ENCODE measurements at places on chromosomes 11 and 22. TPM values are rescaled to one million over a fixed set of nuclear protein-coding genes. Genes with fewer than 3 reads are reported as not detected.

Gene MMP27
- total RNA-seq: not detected

Gene NLRP14
- total RNA-seq: 0.92 TPM

Gene HORMAD2
- not detected for total RNA-seq

Gene MGAT3
- total RNA-seq: 0.40 TPM

Gene TAF1D
- total RNA-seq: 98.0 TPM

Gene MYO7A
- 0.26 TPM for total RNA-seq

Gene PHETA2
- total RNA-seq: 11.4 TPM

Gene CDC42EP2
- total RNA-seq: 7.3 TPM

Gene OR2AG1
- total RNA-seq: not detected

Gene TMEM151A
- 0.13 TPM for total RNA-seq

Gene MLC1
- 2.2 TPM for total RNA-seq

Gene SLC22A8
- total RNA-seq: not detected

Gene OSBPL5
- 41.7 TPM for total RNA-seq

Gene APOA4
- not detected for total RNA-seq

All from aortic smooth muscle cell (primary cell).